ENCODE measurements at places on chromosomes 2 and 18.

- H3K4me3 ChIP-seq: no peak overlapping the region
- DNase-seq: no peak
- no peaks in the 10 kb centered on the region for H3K27me3 ChIP-seq
- peak overlapping the region; percentile 41 for H3K27ac ChIP-seq
- peaks cover 14% of the 10 kb centered on the region for H3K36me3 ChIP-seq
Measured at GRCh38 chr2:42142547-42143184, 26.5 kb upstream of the EML4 start.

DNA sequence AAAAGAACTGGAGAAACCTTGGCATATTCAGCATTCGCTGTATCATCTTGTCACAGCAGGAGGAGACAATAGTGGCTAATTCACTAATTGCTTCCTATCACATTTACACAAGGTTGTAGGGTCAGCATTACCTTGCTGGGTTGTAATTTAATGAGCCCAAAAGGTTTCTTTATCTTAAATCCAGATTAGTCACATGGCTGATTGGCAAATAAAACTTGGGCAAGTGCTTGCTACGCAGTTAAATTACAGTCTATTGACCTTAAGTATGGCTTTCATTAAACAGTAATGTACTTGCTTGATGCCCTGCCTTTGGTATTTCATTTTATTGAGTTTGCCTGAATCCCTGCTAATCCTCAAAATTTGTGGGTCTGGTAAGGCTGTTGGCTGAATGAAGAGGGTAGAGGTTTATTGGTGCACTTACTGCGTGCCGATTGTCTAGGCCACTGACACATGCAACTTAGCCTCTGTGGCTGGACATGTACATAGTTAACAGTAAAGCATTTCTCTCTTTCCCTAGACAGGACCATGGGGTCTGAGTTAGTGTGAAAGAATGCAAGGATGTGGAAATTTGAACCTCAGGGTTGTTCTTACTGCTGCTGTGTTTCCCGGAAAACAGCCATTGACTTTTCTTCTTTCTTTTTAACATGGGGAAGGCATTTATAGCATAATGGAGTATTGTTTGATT lies 34.3 kb downstream of the FMNL2 start:
- no peaks in the 10 kb centered on the region for H3K27me3 ChIP-seq
- H3K4me3 ChIP-seq: no peak overlapping the region
- H3K36me3 ChIP-seq: no peaks in the 10 kb centered on the region
- no peak for DNase-seq
- no peak overlapping the region for H3K27ac ChIP-seq

DNA sequence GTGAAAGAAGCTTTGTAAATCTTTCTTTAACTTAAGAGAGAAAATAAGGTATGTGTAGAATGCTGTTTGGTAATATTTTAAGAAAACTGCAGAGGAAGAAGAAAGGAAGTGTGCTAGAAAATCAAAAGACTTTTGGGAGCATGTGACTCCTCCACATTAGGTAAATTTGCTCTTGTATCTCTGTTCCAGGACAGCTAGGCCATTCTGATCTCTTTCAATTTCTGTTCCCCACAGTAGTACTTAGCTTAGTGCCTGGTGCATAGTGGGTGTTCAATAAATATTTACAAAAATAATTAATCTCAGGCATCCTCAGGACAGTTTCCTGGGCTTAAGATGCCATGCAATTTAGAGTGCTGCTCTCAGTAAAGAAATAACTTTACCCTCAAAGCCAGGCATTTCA lies 105.0 kb downstream of the GPD2 start:
- DNase-seq: no peak
- H3K36me3 ChIP-seq: peaks cover 11% of the 10 kb centered on the region
- no peaks in the 10 kb centered on the region for H3K27me3 ChIP-seq
- H3K4me3 ChIP-seq: no peak overlapping the region
- H3K4me1 ChIP-seq: peaks cover 29% of the 10 kb centered on the region
- H3K27ac ChIP-seq: no peak overlapping the region

- no peak overlapping the region for H3K4me3 ChIP-seq
- no peaks in the 10 kb centered on the region for H3K4me1 ChIP-seq
- H3K27ac ChIP-seq: no peak overlapping the region
Measured at GRCh38 chr18:47756364-47757016, 174.0 kb downstream of the SMAD2 start.

GRCh38 chr2:892892-893291 lies 57.8 kb upstream of the SNTG2 start:
- no peak overlapping the region for H3K4me3 ChIP-seq
- no peak overlapping the region for H3K27ac ChIP-seq
- no peaks in the 10 kb centered on the region for H3K36me3 ChIP-seq

- H3K27me3 ChIP-seq: no peaks in the 10 kb centered on the region
- DNase-seq: no peak
- H3K4me1 ChIP-seq: no peaks in the 10 kb centered on the region
- H3K36me3 ChIP-seq: no peaks in the 10 kb centered on the region
- H3K4me3 ChIP-seq: no peak overlapping the region
Measured at GRCh38 chr18:52435301-52435700, 95.3 kb downstream of the DCC start.

DNA sequence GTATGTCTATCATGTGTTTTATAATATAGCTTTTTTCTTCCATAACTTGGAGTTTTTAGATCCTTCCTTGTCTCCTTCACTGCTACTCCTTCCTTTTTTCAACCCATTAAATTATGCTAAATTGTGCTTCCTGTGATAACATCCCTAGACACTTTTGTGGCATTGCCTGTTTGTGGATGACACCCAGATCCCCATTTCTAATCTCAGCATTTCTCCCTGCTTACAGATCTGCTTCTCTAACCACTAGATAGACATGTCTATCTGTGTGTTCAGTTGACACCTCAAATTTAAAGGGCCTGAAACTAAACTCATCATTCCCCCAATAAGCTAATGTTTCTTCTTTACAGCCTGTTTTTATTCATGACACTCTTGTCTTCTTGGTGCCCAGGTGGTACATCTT lies 244.8 kb downstream of the BABAM2 start:
- no peak overlapping the region for H3K27ac ChIP-seq
- no peak overlapping the region for H3K4me3 ChIP-seq
- H3K27me3 ChIP-seq: no peaks in the 10 kb centered on the region
- peaks cover 10% of the 10 kb centered on the region for H3K4me1 ChIP-seq
- peaks cover 39% of the 10 kb centered on the region for H3K36me3 ChIP-seq

DNA sequence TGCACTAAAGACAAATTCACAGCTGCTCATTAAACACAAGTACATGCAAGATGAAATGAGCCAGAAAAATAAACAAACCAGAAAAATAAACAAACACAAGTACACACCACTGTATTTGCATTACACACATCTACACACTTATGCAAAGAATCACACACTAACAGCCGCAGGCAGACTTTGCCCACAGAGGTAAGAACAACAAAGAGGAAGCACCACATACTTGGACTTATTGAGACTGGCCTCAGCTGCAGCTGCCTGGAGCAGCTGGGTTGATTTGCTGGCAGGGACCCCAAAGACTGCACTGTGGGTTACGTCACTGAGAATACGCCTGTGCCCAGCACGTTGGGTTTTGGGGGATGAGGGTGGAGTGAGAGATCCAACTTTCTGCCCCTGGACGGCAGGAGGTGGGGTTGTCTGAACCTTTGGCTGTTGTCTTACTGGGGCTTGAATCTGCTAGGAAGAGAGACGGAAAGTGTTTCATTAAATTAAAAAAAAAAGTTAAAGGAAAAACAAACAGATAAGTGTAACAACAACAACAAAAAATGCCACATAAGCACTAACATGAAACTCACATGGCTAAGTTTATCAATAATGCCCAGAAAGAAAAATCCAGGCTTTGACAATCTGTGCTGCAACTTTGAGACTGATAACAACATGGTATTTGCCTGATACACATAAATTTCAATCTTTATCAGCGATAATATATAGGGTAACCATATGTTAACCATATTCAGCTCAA lies 71.9 kb upstream of the NFU1 start:
- H3K27me3 ChIP-seq: no peaks in the 10 kb centered on the region
- no peak overlapping the region for H3K4me3 ChIP-seq

GRCh38 chr2:43222475-43223309 lies 3.7 kb downstream of the ZFP36L2 start:
- H3K27ac ChIP-seq: peak overlapping the region; percentile 99
- H3K4me3 ChIP-seq: peak overlapping the region; percentile 92
- peaks cover 32% of the 10 kb centered on the region for H3K36me3 ChIP-seq
- peaks cover 2% of the 10 kb centered on the region for H3K27me3 ChIP-seq
- H3K4me1 ChIP-seq: peaks cover 62% of the 10 kb centered on the region

GRCh38 chr2:173898996-173899395 lies 66.2 kb downstream of the SP3 start:
- peak overlapping the region; percentile 52 for H3K4me3 ChIP-seq
- DNase-seq: no peak
- H3K27me3 ChIP-seq: no peaks in the 10 kb centered on the region
- peak overlapping the region; percentile 51 for H3K27ac ChIP-seq
- H3K36me3 ChIP-seq: peaks cover 5% of the 10 kb centered on the region
- peaks cover 41% of the 10 kb centered on the region for H3K4me1 ChIP-seq

DNA sequence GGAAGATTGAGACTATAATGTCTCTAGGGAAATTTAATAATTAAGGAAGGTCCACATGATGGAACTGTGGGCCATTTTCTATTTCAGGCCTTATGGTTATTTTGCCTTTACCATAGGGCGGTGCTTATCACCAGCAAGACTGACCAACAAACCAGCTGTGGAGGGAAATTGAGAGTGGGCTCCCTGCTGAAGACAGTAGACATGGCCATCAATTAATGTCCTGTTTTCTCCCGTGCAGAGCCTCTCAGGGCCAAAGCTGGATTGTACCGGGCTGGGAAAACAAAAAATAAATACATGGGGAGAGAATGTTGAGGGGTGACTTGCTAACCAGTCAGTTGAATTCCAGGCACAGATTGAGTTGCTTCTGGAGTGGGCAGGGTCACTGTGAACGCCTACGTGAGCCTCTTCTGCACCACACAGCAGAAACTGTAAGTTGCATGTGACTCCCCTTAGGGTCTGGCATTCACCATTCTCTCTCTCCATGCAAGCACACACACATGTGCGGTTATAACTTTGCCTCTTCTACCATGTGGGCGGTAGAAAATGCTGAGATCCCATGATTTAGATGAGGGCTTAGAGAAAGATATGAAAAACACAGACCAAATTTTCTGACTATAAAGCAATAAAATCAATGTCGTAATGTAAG lies 128.5 kb downstream of the COPS8 start:
- H3K4me1 ChIP-seq: no peaks in the 10 kb centered on the region
- peaks cover 3% of the 10 kb centered on the region for H3K27me3 ChIP-seq
- no peak overlapping the region for H3K27ac ChIP-seq
- H3K36me3 ChIP-seq: no peaks in the 10 kb centered on the region
- no peak for DNase-seq
- no peak overlapping the region for H3K4me3 ChIP-seq

DNA sequence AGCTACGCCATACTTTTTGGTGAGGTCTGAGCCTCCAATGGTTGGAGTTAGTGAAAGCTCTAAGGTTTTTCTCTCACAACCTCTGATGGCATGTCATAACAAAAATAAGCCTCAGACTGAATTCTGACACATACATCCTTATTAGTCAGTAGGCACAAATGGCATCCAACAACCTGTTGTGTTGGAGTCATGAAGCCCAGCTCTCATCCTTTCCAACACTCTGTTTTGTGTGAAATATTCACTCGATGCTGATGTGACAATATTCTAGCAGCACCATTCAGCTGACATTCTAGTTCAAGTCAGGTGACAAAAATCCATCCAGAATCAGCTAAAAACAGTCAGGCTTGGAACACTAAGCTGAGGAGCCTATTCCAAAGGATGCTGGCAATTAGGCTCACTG lies 603.2 kb upstream of the ID2 start:
- no peak for DNase-seq
- H3K4me3 ChIP-seq: no peak overlapping the region
- no peaks in the 10 kb centered on the region for H3K27me3 ChIP-seq
- no peaks in the 10 kb centered on the region for H3K36me3 ChIP-seq

GRCh38 chr2:26617588-26618083 lies 23.5 kb downstream of the CIB4 start:
- peaks cover 17% of the 10 kb centered on the region for H3K27me3 ChIP-seq
- H3K4me1 ChIP-seq: peaks cover 4% of the 10 kb centered on the region
- no peak overlapping the region for H3K4me3 ChIP-seq
- no peak overlapping the region for H3K27ac ChIP-seq

GRCh38 chr2:71466301-71467179 lies 13.2 kb downstream of the DYSF start:
- peaks cover 27% of the 10 kb centered on the region for H3K27me3 ChIP-seq
- DNase-seq: no peak
- peak overlapping the region; percentile 79 for H3K4me3 ChIP-seq
- H3K27ac ChIP-seq: no peak overlapping the region
- no peaks in the 10 kb centered on the region for H3K36me3 ChIP-seq

DNA sequence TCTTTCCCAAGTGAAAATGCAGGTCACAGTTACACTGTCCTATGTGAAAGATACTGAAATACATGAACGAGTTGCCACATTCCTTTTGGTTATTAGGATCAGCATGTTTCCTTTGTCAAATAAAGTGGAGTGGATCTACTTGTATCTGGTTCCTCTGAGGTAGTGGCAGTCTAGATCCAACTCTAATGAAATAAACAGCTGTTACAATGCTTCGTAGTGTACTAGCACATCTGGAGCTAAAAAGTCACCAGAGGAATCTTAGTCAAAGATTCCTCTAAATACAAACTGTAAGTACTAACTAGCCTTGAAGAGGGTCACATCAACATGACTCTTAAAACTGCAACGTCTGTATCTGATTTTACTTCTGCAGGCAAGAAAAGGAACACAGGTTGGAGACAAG lies 228.9 kb downstream of the DYM start:
- H3K27ac ChIP-seq: no peak overlapping the region
- H3K27me3 ChIP-seq: no peaks in the 10 kb centered on the region
- H3K36me3 ChIP-seq: peaks cover 27% of the 10 kb centered on the region
- no peak for DNase-seq
- H3K4me1 ChIP-seq: no peaks in the 10 kb centered on the region
- H3K4me3 ChIP-seq: no peak overlapping the region

Measured in activated B cell treated with CpG ODN at 0.5 μM for 24 hours (primary cell).